ENCODE measurements at places on chromosomes 5 and 9. TPM values are rescaled to one million over a fixed set of nuclear protein-coding genes. Genes with fewer than 3 reads are reported as not detected.

- no peak for DNase-seq
Observed at GRCh38 chr5:96588539-96588938, 73.6 kb upstream of the CAST start.

DNA sequence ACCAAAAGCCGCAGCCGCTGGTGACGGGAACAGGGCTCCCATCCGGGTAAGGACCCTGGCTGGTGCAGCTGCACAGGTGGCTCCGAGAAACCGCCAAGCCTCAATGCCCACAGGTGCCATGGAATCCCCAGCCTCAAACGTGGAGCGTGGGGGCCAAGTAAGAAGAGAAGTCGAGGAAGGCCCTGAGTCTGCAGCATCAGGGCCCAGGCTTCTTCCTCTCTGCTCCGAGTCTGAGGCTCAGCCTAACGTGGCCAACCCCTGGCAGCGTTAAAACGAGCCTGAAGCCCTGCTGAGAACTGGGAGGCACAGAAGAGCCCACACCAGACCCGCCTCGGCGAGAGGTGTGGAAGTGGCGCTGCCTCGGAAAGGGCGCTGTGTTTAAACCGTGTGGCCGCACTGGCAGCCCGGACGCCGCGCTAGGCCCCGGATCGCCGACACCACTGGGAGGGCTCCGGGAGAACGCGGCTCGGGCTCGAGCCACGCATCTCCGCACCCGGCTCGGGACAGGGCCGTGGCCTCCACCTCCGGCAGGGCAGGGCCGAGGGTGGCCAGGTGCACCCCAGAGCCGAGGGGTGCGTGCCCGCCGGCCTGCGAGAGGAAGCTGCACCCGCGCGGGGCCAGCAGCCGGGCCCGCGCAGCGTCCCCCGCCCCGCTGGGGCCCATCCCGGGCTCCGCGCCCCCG, 730 bp downstream of the ZMYND19 start:
- DNase-seq, result peak; percentile 20

- DNase-seq, result no peak
Observed at GRCh38 chr5:144945503-144945902, 774.8 kb downstream of the KCTD16 start.

DNA sequence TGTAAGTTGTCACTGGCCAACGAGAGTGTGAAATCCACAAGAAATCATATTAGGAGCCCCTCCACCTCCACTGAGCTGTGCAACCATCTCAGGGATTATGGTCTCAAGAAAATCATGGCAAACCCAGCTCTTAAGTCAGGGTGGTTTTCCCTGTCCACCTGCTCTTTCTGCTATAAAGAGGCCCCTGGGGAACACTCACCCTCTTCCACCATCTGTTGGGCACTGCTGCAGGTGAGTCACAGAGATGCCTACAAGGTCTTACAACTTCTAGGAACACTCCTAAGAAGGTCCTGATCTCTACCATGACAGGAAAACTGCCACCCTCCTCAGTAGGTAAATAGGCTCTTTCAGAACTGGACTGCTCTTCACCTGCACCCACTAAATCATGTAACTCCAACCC, 61.8 kb downstream of the DRD1 start:
- no peak for DNase-seq

DNA sequence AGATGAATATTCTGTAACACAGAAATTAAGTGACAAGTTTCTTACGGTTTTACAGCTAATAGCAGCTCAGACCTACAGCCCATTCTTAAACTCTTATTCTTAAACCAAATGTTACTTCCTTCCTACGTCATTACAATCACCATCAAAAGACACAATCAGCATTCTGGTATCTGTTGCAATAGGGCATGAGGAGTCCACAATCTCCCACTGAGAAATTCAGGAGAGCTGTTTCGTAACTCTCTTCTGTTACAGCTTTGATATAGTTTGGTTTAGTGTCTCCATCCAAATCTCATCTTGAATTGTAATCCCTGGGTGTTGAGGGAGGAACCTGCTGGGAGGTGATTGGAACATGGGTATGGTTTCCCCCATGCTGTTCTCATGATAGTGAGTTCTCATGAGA, 163.4 kb downstream of the GAS1 start:
- no peak for DNase-seq

- no peak for DNase-seq
Observed at GRCh38 chr9:87588339-87588738, 90.7 kb downstream of the DAPK1 start.

- DNase-seq, result peak; percentile 79
Observed at GRCh38 chr5:61450493-61451279, 118.6 kb downstream of the ZSWIM6 start.

- no peak for DNase-seq
Observed at GRCh38 chr5:153523211-153523610, 32.7 kb downstream of the GRIA1 start.

- DNase-seq, result no peak
Observed at GRCh38 chr9:99262949-99263418, 40.9 kb downstream of the SEC61B start.

GRCh38 chr5:88677943-88678769, 204.8 kb downstream of the MEF2C start:
- no peak for DNase-seq

DNA sequence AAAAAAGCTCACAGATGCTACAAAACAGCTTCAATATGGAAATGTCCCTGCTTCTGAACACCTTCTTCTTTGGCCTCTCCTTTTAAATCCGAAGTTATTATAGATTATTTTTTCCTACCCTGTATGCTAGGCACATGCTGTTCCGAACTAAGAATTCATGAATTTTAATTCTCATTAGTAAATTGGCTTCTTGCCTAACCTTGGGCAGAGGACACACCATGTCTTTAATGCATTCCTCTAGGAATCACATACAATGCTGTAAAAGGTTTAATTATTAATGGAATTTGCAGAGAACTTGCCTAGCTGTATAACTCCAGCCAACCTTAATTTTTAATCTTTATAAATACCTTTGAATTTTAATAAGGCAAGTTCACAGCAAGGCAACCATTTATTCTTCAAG, 234.4 kb downstream of the NTRK2 start:
- no peak for DNase-seq

DNA sequence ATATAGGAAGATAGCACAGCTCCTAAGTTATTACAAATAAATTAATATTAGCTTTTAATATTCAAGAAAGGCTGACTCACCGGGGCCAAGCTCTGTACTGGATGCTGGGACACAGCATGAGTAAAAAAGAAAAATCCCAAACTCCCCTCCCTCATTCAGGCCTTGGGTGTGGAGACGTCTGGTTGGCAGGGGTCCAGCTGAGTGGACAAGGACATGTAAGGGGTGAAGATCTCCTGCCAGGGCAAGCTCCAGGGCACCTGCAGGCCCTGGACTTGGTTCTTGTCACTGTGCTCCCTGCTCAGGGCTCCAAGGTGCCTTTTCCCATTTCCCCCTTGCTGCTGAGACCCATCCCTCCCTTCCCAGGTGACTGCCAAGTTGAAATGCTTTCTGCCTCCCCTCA, 388.5 kb downstream of the ENC1 start:
- no peak for DNase-seq

DNA sequence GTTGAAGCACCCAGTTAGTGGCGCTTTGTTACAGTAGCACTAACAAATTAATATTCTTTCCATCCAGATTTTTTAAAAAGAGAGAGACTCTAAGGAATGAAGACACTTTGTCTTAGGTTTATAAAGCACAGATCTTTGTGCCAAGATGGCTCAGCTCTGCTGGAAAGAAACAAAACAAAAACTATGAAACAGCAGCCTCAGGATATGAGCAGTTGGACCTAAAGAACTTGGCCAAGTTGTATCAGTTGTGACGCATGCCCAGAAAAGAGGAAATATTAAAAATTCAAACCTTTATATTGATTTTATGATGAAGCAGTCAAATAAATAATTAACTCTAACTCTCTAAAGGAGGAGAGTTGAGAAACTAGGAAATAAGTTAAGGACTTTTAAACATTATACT, 427.2 kb downstream of the SPOCK1 start:
- DNase-seq, result no peak

DNA sequence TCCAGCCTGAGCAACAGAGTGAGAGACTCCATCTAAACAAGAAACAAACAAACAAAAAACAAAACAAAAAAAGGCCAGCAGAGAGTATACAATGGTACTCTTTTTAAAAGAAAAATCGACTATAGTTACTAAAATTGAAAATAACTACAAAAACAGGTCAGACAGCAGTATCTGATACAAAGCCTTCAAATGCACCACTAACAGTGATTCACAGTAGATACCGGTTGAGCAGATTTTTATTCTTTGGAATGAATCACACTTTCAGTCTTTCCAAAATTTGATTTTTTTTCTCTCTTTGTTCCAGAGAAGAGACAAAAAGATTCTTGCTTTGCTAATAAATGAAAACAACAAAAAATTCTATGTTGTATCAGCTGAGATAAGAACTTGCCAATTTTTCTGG, 36.9 kb downstream of the ROR2 start:
- DNase-seq, result no peak

- no peak for DNase-seq
Observed at GRCh38 chr5:66436721-66437120, 159.5 kb upstream of the MAST4 start.

DNA sequence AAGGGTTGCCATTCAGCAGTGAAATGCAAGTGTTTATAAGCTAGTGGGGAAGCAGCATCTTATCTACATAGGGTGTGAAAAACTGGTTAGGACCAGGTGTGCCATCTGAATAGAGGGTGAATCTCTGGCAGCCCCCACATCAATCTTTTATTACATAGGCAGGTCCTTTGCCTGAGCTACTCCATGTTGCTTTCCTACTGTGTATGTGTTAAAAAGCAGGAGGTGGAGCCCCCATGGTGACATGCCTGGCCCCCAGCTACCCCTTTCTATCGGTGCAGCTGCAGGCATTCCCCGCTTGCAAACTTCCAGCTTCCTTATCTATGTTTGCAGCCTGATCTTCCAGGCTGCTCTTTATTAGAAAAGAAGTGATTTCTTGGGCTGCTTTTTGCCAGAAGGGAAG, 353.5 kb downstream of the SPATA31D1 start:
- DNase-seq, result no peak

GRCh38 chr5:18314192-18314778, 680.0 kb downstream of the TAF11L14 start:
- peak; percentile 11 for DNase-seq

DNA sequence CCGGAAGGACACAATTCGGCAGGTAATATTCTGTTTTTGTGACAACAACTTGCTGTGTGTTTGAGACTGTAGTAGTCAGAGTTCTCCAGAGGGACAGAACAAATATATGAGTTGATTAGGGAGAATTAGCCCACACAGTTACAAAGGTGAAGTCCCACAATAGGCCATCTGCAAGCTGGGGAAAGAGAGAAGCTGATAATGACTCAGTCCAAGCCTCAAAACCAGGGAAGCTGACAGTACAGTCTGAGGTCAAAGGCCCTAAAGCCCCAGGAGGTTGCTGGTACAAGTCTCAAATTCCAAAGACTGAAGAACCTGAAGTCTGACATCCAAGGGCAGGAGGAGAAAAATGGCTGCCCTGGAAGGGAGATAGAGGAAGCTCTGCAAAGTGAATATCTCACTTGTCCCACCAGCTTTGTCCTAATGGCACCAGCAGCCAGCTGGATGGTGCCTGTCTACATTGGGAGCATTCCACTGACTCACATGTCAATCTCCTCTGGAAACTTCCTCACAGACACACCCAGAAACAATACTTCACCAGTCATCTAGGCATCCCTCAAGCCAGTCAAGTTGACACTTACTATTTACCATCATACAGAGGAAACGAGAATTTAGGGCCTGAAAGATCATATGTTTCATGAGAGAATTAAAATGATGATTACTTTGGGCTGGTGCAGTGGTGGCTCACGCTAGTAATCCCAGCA, 36.3 kb upstream of the CTXN3 start:
- no peak for DNase-seq

DNA sequence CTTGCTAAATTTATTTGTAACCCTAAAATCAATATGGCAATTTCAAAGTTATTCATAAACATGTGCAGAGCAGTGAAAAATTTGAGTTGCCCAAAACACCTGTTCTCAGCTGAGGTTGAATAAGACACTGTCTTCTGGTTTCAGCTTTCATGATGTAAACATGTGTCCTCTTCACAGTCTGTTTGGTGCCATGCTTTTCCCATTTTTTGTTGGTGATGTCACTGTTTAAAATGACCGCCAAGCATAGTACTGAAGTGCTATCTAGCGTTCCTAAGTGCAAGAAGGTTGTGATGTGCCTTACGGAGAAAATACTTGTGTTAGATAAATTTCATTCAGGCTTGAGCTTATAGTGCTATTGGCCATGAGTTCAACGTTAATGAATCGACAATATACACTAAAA, 580.8 kb downstream of the ACTL7B start:
- DNase-seq, result no peak

GRCh38 chr9:22112870-22113821, 104.0 kb upstream of the CDKN2B start:
- DNase-seq, result no peak

- DNase-seq, result no peak
Observed at GRCh38 chr5:159333545-159333925, 3.2 kb upstream of the IL12B start.

DNA sequence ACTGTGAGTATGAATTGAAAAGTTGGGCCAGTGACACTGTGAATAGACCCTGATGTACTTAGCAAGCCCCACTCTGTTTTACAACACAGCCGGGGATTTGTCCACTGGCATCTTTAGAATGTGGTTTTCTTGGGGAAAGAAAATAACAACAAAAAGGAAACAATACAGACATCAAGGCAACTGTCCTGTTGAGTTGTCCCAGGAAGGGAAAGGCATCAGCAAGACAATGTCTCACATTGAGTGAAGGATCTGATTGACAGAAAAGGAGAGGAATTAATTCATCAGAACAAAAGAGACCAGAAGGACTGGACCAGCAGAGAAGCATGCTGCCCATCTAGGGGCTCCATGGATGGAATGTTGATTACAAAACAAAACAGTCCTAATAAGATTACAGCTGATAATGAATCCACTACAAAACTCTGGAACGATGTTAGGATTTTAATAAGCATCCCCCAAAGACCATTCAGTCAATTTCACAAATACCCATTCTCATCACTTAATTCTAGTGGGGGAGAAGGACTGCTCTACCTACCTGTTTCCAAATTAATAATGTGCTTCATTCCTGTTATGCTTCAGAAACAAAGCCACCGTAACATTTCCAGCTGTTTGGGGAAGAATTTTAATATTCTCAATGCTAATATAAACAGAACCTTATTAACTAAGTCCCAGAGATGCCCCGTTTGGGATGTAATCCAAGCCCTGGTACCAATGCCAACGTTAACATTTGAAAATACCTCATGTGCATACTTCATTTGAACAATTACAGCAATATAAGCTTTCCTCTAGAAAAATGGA, 298.0 kb downstream of the SPOCK1 start:
- DNase-seq, result no peak

The TTLL11 gene
- total RNA-seq, result 3.5 TPM

The TXNDC8 gene
- total RNA-seq, result not detected

The ALDH1A1 gene
- total RNA-seq, result not detected

The PDE6A gene
- not detected for total RNA-seq

The PCDH12 gene
- total RNA-seq, result 0.03 TPM

The SHISAL2B gene
- not detected for total RNA-seq

The INSL6 gene
- not detected for total RNA-seq

Measured in Daoy (cell line).